ENCODE measurements at places on chromosomes 3 and 15. TPM values are rescaled to one million over a fixed set of nuclear protein-coding genes. Genes with fewer than 3 reads are reported as not detected.

Gene LARP6
- not detected for total RNA-seq

Gene LRRC58
- 21.3 TPM for total RNA-seq

Gene FBXL22
- total RNA-seq: 0.78 TPM

Gene PTH1R
- not detected for total RNA-seq

Gene FSIP1
- total RNA-seq: 0.16 TPM

Data from activated T-helper 2 cell treated with anti-CD3 and anti-CD28 coated beads, Interferon-gamma antibody, Interleukin-2, Interleukin-4, amounts not matched to agents 10 μg/mL and 5 μg/mL and 100 μg/mL, durations not matched to agents 14 hours and 24 hours and 36 hours (primary cell).